ENCODE measurements at places on chromosomes 4 and X.
A peak's percentile ranks its signal among the peaks of the same experiment; 100 is the strongest.

DNA sequence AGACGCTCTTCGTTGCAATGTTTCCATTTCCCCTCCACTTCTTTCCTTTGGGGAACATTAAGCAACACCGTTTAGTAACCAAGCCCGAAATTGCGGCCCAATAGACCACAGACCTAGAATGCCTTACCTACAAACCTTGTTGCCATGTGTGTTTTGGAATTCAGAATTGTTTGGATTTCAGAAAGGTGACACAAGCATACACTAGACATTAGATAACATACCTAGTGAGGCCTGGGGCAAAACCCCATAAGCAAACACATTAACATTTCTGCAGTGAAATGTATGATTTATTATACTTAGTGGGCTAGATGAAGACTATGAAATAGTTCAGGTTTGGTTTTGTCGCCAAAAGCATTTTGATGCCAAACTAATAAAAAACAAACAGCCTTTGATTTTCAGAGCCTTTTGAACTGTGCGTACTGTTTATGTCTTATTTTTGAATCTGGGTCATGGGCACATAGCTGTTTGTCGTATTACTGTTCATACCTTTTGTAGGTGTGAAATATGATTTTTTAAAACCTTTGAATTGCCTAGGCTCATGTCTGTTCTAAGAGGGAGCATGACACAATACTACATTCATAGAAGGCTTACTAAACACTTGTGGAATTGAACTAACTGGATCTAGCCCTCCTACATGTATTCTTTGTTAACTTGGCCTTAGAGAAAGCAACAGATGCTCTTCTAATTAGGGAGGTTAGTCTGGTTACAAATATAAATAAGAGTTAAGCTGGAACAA is 88.6 kb upstream of the TMEM164 start:
- DNase-seq = no peak

DNA sequence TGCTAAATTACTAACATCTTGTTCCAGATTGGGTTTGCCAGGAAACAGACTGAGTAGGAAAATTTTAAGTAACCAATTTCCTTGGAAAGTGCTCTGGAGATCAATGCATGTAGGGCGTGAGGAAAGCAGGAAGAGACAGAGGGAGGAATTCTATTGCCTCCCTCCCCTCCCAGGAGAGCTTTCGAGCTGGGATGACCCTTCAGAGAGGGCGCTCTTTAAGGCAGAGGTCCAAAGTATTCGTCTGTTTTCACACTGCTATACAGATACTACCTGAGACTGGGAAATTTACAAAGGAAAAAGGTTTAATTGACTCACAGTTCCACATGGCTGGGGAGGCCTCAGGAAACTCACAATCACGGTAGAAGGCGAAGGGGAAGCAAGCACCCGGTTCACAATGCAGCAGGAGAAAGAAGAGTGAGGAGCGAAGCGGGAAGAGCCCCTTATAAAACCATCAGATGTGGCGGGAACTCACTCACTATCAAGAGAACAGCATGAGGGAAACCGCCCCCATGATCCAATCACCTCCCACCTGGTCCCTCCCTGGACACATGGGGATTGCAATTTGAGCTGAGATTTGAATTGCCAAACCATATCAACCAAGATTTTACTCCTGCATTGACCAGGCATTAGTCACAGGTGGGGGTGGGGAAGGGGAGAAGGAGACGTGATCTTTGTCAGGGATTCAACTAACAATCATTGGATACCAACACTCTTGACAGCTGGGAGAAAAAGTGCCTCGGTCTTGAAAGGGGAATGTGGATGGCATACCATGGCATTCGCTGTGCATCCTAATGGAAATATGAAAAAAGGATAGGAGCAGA is 63.8 kb downstream of the SLITRK2 start:
- no peak for DNase-seq

DNA sequence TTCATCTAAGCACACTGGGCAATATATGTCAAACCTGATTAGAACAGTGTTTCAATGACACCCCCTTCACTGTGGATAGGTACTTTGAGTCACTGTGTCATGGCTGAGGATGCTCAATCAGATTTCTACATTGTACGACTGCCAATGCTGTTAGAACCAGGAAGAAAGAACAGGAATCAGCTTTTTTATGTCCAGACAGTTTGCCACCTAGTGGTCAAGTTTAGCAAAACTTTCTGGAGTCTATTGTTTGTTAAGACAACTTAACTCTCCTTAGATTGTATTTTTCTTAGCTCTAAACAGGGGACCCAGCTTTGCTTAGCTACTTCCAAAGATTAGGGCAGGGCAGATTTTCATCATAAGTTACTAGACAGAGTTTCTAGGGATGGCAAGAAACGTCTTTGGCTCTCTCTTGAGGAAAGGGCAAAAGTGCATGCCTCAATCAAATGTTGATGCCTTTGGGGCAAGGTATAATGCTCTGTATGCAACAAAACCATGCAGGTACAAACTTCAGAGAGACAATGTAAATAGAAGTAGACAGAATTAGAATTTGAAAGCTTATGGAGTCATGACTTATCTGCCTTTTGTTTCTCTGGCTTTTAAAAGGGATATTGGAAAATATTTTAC is 40.5 kb upstream of the BMP3 start:
- peak; percentile 41 for DNase-seq

DNA sequence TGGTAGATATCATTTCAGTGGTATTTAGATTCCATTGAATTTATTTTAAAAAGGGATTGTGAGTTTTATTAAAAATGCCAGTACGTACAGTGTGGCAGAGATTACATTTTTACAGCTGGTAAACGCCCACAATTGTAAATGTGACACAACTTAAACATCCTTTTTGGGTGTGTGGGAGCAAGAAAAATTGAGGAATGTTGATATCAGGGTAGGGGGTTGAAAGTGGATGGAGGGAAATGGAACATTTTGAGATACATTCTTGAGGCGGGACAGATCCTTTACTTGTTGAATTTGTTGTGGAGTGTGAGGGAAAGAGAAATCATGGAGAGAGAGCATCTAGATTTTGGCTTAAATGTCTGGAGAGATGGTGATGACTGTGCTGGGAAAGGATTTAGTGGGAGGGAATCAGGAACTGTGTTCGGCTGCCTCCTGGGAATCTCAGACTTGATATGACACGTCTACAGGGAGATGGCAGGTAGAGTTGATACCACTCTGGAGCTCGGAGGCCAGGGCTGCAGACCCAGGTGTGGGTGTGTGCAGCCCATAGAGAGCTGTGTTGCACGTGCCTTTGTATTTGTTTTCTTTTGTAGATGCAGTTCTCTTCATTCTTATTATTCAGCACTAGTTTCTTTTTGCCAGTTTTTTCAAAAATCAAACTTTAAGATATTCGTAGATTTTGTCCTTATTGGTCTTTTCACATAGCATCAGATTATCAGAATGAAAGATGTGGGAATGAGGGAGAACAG is 10.8 kb downstream of the TMEM131L start:
- DNase-seq = no peak

- DNase-seq = no peak
Observed at GRCh38 chr4:72909461-72909860, 160.1 kb downstream of the COX18 start.

DNA sequence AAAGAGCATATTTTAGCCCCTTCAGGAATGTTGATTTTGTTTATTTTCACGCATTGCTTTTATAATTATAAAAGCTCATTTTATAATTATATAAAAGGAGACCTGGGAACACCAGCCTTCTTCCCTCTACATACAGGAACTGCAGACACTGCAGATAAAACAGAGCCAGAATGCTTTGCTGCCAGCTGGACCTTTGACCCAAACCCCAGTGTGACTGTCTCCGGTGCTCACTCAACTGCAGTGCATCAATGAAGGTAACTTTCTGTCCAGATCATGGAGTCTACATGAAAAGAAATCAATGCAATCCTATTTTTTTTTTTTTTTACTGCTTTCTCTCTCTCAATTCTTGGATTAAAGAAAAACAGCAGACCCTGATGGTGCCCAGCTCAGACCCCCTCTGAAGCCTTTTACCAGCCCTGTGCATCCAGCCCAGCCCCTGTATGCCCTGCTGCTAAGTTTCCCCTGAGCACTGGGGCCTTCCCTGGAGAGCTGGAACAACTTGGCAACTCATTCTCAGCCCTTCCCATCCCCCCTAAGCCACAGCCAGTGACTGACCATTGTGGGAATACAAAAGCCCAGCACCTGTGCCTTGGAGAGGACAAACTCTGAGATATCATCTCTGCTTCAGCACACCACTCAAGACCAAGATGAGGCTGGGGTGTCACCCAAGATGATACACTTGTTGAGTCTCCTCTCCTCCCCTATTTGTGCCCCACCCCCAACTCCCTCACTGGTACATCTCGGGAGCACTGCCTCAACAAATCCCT is 182.1 kb downstream of the EVC2 start:
- no peak for DNase-seq

DNA sequence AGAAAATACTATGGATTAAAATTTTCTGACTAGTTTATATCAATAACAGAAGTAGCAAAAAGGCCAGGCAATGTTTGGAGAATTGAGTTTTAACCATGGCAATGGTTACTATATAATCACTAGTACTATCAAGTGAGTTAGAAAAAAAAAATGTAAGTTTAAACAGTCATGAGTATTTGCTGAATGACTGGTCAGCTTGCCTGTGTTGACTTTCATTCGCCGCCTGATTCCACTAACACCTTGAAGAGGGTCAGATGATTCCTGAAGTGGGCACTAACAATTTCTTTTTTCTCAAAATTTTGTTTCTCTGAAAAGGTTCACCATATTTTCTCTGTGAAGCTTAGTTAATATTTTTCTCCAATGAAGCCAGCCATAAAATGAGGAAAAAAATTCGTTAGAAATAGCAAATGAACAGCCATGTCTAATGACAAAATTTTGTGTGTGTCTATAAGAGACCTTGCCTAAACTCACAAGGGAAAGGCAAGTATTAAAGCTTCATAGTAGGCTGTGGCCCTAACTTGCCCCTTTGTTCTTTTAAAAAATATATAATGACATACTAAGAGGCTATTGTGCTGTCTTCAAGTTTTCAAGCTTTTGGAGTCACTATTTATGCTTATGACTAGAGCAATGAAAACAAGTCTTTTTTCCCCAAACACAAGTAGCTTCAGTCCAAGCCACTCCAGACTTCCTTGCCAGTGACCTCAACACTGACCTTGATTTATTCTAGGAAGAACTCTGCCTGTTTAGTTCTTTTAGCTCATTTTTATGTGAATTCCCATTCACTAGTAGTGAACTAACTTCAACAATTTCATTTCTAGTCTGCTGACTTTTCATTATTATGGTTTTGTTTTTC is 18.4 kb upstream of the FHDC1 start:
- DNase-seq = no peak

GRCh38 chr4:54187148-54187547 is 41.9 kb upstream of the PDGFRA start:
- DNase-seq = no peak

- DNase-seq = no peak
Observed at GRCh38 chr4:158652920-158653319, 18.8 kb downstream of the C4orf46 start.

Measured in NCI-H1105 treated with DMSO at 0.1 percent for 48 hours (cell line).